ENCODE measurements at places on chromosomes 2 and 18. TPM values are rescaled to one million over a fixed set of nuclear protein-coding genes. Genes with fewer than 3 reads are reported as not detected.

AQP12A gene
- polyA plus RNA-seq, result 0.40 TPM

PDE1A gene
- 7.8 TPM for polyA plus RNA-seq

EVX2 gene
- polyA plus RNA-seq, result 0.04 TPM

BCL11A gene
- 12.2 TPM for polyA plus RNA-seq

- peaks cover 18% of the 10 kb centered on the region for H3K4me1 ChIP-seq
- no peak overlapping the region for H3K27ac ChIP-seq
- H3K4me3 ChIP-seq, result no peak overlapping the region
- no peak for DNase-seq
- H3K27me3 ChIP-seq, result no peaks in the 10 kb centered on the region
These were observed 167.1 kb downstream of the SLC8A1 start for GRCh38 chr2:40284797-40285196.

GRCh38 chr2:42309366-42309765, 51.7 kb downstream of the COX7A2L start:
- H3K4me3 ChIP-seq, result no peak overlapping the region
- no peaks in the 10 kb centered on the region for H3K4me1 ChIP-seq
- no peak for DNase-seq
- H3K27me3 ChIP-seq, result no peaks in the 10 kb centered on the region
- no peak overlapping the region for H3K27ac ChIP-seq

GRCh38 chr2:10330700-10331026, 28.0 kb downstream of the HPCAL1 start:
- peak overlapping the region; percentile 13 for H3K27ac ChIP-seq
- no peak for DNase-seq
- no peak overlapping the region for H3K4me3 ChIP-seq
- no peaks in the 10 kb centered on the region for H3K36me3 ChIP-seq
- peaks cover 59% of the 10 kb centered on the region for H3K4me1 ChIP-seq
